GM12878 (cell line): ENCODE measurements at places on chromosomes 2 and 18.

GRCh38 chr2:119008108-119008507 lies 66.1 kb downstream of the MARCO start:
- H3K36me3 ChIP-seq: no peaks in the 10 kb centered on the region
- H3K27ac ChIP-seq: no peak overlapping the region
- H3K4me3 ChIP-seq: no peak overlapping the region
- no peaks in the 10 kb centered on the region for H3K4me1 ChIP-seq
- peaks cover 11% of the 10 kb centered on the region for H3K27me3 ChIP-seq

DNA sequence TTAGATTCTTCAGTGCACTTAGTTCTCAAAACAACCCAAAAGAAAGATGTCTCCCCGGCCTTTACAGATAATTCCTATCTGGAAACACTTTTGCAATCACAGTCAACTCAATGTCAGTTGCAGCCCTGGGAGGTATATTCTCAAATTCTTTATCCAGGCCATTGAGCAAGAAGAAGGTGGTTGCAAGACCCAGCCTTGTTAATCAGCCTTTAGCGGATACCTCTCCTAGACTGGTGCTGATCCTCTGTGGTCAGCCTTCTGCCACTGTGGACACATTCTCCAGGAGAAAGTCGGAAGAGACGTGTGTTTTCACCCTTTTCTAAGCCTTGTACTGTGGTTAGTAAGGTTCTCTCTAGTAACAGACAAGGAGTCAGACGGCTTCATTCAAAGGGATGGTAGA lies 7.8 kb upstream of the FZD7 start:
- DNase-seq: no peak
- H3K27ac ChIP-seq: no peak overlapping the region
- no peaks in the 10 kb centered on the region for H3K36me3 ChIP-seq
- H3K4me1 ChIP-seq: no peaks in the 10 kb centered on the region

GRCh38 chr2:148901142-148901541 lies 26.1 kb downstream of the KIF5C start:
- no peaks in the 10 kb centered on the region; the same call in 1 of the 2 replicates for H3K27me3 ChIP-seq
- no peaks in the 10 kb centered on the region for H3K4me1 ChIP-seq
- H3K36me3 ChIP-seq: no peaks in the 10 kb centered on the region
- H3K27ac ChIP-seq: no peak overlapping the region
- no peak overlapping the region for H3K4me3 ChIP-seq

DNA sequence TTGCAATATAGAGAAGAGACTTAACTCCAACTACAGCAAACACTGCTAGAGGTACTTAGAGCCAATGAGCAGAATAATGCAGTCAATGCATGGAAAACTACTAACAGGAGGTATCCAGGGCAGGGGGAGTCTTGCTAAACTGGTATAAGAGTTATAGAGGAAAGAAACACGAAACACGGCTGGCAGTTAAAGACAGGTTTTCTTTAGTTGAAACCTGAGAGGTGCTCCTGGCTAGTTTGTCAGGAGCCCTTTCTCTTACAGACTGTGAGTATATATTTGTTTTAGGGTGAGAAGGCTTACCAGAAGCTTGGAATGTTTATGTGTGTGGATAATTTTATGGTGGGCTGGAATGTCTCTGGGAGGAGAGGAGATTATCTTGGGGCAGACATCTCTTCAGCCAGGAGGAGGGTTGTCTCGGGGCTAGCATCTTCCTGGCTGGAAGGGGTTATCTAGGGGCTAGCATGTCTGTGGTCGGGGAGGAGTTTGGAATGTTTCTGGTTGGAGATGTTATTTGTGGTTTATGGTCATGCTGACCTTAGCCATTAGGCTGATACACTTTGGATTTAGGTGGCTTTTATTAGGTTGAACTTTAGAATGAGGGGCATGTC lies 1048.8 kb downstream of the DPP10 start:
- no peak overlapping the region for H3K27ac ChIP-seq
- no peaks in the 10 kb centered on the region for H3K4me1 ChIP-seq
- H3K4me3 ChIP-seq: no peak overlapping the region
- no peaks in the 10 kb centered on the region for H3K36me3 ChIP-seq
- no peak for DNase-seq

- H3K27ac ChIP-seq: no peak overlapping the region
- no peaks in the 10 kb centered on the region for H3K36me3 ChIP-seq
- H3K4me3 ChIP-seq: no peak overlapping the region
- no peak for DNase-seq
Measured at GRCh38 chr2:215699700-215700538, 264.1 kb upstream of the FN1 start.

DNA sequence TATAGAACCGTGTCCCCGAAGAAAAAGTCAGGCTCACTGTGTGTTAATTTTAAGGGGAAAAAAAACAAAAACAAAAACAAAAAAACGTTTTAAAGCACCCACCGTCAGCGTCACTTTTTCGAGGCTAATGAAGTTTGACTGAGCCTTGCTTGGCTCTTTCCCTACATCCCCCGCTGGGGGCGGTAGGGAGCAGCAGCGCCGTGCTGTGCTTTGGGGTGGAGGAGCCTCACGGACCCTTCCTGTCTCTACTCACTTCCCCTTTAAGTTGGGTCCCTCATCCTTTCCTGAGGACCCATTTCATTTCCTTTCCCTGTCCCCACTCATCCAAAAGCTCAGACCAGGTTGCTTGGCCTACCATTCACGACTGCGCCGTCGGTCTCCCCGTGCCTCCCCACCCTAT lies 82.8 kb upstream of the RPL31 start:
- H3K36me3 ChIP-seq: no peaks in the 10 kb centered on the region
- DNase-seq: no peak
- H3K4me1 ChIP-seq: no peaks in the 10 kb centered on the region
- H3K4me3 ChIP-seq: no peak overlapping the region
- H3K27ac ChIP-seq: no peak overlapping the region

DNA sequence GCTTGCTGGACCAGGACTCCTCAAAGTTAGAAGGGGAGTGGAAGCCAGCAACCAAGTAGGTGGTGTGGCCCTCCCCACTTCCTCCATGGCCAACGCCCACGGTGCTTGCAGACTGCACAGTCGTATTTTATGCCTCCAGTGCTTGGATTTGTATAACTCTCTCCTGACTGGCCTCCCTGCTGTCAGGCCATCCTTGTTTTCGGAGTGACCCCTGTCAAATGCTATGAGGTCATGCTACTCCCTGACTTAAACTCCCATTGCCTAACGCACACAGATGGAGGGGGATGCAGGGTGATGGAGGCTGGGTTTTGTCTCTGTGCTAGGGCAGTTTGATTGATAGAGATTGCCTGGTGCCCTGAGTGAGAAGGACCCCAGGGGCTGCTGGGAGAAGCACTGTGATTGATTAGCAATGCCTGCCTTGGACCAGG lies 36.1 kb downstream of the GLI2 start:
- H3K27ac ChIP-seq: no peak overlapping the region
- H3K27me3 ChIP-seq: no peaks in the 10 kb centered on the region
- no peaks in the 10 kb centered on the region for H3K36me3 ChIP-seq
- no peak overlapping the region for H3K4me3 ChIP-seq
- no peaks in the 10 kb centered on the region for H3K4me1 ChIP-seq

GRCh38 chr2:42964439-42965083 lies 172.2 kb upstream of the HAAO start:
- no peaks in the 10 kb centered on the region; the same call in 1 of the 2 replicates for H3K27me3 ChIP-seq
- H3K4me1 ChIP-seq: peaks cover 10% of the 10 kb centered on the region
- H3K4me3 ChIP-seq: no peak overlapping the region
- no peak overlapping the region for H3K27ac ChIP-seq

DNA sequence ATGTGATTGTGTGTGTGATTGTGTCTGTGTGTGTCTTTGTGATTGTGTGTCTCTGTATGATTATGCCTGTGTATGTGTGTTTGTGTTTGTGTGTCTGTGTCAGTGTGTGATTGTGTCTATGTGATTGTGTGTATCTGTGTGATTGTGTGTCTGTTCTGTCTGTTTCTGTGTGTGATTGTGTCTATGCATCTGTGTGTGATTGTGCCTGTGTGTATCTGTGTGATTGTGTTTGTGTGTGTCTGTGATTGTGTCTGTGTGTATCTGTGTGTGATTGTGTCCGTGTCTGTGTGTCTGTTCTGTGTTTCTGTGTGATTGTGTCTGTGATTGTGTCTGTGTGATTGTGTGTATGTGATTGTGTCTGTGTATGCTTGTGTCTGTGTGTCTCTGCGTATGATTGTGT lies 12.1 kb upstream of the KLHL30 start:
- no peaks in the 10 kb centered on the region for H3K27me3 ChIP-seq
- DNase-seq: no peak
- no peaks in the 10 kb centered on the region for H3K4me1 ChIP-seq
- no peaks in the 10 kb centered on the region for H3K36me3 ChIP-seq

- H3K4me3 ChIP-seq: no peak overlapping the region
- H3K27me3 ChIP-seq: peaks cover 12% of the 10 kb centered on the region
- no peaks in the 10 kb centered on the region for H3K4me1 ChIP-seq
- H3K36me3 ChIP-seq: no peaks in the 10 kb centered on the region
- no peak for DNase-seq
Measured at GRCh38 chr2:26843041-26843440, 4.9 kb upstream of the DPYSL5 start.

GRCh38 chr2:219627103-219628100 lies at the start of gene SLC4A3:
Gene SLC4A3, plus strand, starts transcription at chr2:219627630. Its CDS starts 363 bp downstream, at chr2:219627993.
- H3K36me3 ChIP-seq: no peaks in the 10 kb centered on the region
- DNase-seq: no peak
- H3K27me3 ChIP-seq: peaks cover 4% of the 10 kb centered on the region
- H3K4me3 ChIP-seq: no peak within 1 kb of the TSS

DNA sequence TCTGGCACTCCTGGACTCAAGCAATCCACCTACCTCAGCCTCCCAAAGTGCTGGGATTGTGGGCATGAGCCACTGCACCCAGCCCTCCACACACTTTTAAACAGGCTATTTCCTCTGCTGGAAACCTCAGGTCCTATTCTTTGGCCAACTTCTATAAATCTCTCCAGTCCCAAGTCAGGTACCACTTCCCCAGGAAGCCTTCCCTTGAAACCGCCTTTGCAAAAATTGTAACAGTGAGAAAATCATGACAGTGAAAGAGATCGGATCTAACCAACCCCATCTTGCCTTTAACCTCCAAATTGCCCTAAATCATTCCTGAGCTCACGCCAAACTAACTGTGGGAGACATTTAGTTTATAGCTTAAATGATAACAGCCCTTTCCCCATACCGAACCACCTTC lies 67.3 kb upstream of the CABLES1 start:
- no peaks in the 10 kb centered on the region for H3K27me3 ChIP-seq
- H3K36me3 ChIP-seq: no peaks in the 10 kb centered on the region
- no peak overlapping the region for H3K4me3 ChIP-seq
- H3K4me1 ChIP-seq: peaks cover 13% of the 10 kb centered on the region
- DNase-seq: no peak

DNA sequence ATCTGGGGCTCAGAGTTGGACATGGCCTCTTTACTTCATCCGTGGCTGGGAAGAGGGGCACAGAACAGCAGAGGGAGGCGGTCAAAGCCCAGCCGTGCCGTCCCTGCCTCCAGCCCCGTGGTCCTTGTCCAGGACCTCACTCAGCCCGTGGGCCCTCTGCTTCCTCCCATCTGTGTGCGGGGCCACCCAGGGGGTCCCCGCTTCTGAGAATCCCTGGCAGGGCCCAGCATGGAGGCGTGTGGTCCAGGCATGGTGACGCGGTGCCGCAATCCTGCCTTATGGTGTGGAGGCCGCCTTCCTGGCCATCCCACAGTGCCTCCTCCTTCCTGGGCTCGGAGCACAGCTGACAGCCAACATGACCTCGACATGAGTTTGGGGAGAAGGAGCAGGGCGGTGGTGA lies 232.6 kb downstream of the FAM210A start:
- no peak for DNase-seq
- H3K27ac ChIP-seq: no peak overlapping the region
- no peaks in the 10 kb centered on the region; the same call in 1 of the 2 replicates for H3K4me1 ChIP-seq

DNA sequence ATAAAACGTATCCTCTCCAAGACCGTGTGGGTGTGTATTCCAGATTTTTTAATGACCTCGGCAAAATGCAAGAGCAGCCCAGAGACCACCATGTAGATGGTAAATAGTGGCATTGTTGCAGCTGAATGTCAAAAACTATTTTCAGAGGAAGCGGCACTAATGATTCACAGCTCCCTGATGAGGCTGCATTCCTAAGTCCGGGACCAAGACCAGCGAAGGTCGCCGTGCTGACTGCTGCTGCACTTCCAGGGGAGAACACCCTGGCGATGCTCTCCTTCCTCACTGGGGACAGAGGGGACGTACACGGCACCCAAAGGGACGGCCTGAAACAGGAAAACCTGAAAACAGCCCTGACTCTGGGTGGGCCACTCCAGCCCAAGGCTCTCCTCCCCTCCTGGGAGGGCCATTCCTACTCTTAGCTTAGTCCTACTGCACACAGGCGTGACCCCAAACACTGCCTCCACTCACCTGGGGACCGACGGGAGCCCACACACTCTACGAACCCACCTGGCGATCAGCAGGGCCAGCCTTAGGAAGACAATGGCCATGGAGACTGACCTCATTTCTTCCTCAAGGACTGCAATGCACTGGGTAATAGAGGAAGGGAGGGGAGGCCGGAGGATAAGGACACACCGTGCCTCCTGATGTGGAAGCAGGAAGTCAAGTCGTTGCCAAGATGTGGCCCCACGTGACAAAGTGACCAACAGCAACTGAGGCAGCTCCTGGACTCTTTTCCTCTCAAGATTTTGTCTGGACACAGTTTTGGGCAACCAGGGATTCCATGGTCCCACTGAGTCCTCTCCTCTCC lies 82.8 kb downstream of the ZNF516 start:
- H3K27me3 ChIP-seq: no peaks in the 10 kb centered on the region
- H3K4me3 ChIP-seq: no peak overlapping the region
- no peak overlapping the region for H3K27ac ChIP-seq
- DNase-seq: no peak
- H3K4me1 ChIP-seq: peaks cover 13% of the 10 kb centered on the region
- no peaks in the 10 kb centered on the region; the same call in 1 of the 2 replicates for H3K36me3 ChIP-seq

DNA sequence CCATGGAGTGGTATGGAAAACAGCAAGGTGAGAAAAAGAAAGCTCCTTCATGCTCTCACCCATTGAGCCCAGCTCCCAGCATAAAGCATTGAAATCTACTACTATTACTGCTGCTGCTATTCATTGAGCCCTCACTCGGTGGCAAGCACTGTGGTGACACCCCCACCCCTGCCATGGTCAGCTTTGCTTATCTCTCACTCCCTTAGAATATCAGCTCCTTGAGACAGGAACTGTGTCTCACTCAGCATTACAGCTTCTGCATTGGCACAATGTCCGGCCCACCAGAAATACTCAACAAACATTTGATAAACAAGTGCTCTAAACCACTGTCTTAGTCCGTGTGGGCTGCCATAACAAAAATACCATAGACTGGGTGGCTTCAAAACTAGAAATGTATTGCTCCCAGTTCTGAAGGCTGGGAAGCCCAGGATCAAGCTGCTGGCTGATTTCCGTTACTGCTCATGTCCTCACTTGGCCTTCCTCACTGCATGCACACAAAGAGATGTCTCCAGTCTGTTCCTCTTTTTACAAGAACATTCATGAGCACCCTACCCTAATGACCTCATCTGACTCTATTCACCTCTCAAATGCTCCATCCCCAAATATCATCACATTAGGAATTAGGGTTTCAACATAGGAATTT lies 116.3 kb downstream of the ZBTB7C start:
- no peak for DNase-seq
- no peak overlapping the region for H3K4me3 ChIP-seq
- no peaks in the 10 kb centered on the region for H3K27me3 ChIP-seq
- no peaks in the 10 kb centered on the region for H3K4me1 ChIP-seq
- no peak overlapping the region for H3K27ac ChIP-seq

GRCh38 chr2:172052000-172052983 lies 33.0 kb upstream of the DLX1 start:
- no peak for DNase-seq
- no peaks in the 10 kb centered on the region for H3K36me3 ChIP-seq
- H3K4me3 ChIP-seq: no peak overlapping the region
- H3K27ac ChIP-seq: no peak overlapping the region
